Omental fat pad (tissue), 4 donors: ENCODE measurements at places on chromosomes 6 and 20.

DNA sequence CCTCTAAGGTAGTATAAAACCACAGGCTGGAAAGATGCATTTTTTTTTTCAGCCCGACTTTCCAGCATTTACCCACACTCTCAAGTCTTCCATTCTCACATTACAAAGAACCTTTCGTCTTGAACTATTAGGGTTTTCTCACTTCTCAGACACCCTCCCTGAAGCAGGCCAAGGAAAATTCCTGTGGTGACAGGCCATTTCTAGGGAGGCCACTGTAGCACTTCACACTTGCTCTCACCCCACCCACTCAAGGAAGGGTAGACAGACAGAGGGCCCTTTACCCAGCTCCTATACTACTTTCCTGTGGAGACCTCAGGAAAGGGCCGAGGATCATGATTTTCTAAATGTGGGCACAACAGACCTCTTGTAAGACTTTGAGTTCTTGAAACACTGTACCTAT, 27.7 kb downstream of the KCNS1 start:
- no peak for DNase-seq

DNA sequence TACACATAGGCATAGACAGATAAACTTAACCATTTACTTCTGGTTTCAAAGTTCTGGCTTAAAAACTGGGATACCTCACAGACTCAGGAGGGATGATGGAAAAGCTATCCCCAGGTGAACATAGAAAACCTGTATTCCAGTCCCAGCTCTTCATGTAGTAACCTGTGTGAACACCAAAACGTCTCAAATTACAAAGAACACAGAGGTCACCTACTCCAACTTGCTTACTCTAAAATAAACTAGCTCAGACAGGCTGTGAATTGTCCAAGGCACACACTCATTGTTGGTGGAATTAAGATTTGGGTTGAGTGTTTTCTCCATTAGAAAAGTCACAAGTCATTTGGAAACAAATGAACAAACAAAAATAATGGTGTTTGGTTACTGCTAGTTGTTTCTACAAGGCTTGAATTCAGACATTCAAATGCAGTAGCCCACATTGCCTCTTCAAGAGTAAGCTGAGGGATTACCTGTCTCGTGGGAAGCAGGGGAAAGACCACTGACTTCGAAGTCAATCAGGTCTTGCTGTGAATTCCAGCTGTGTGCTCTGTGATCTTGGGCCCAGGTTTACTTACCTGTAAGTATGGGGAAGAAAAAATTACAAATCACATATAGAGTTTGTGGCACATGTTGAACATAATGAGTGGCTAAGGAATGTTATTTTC, 48.2 kb upstream of the LRRC1 start:
- no peak for DNase-seq

DNA sequence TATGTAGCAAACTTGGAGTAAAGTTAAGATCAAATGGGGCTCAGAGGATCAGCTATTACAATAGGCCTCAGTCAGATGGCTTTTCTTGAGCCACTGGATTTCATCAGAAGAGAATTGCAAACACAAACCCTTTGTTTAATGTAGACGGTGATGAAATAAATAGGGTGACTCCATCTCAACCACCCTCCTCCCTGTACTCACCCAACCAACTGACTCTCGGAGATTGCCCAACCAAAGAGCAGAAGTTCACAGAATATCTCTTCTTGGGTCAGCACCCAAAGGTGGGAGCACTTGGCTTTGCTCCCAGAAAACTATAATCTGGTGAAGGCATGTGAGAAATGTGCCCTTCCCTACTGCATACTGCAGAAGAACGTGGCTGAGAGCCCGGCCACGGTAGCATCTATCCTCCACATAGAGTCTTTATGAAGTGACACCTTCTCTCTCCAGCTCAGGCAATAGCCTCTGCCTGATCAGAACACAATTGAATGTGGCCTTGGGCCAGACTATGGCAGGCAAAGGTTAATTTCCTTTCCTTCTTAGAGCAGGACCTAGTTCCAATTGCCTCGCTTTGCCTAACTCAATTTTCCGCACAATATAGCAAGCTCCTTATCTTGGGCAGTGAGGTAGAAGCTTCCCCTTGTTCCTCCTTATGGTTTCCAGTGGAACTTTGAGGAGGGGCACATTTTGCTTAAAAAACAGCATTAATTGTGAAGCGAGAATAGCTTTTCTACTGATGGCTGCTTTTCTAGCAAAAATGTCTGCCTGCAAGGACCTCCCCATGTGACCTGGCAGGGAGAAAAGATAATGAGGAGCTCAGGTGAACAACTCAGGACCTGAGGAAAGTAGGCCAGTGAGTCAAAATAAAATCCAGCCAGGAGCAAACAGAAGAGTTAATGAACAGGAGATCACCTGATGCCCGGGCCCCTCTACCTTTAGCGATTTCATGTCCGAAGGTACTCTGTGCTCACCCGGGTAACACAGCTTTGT, 79.4 kb downstream of the GFOD1 start:
- no peak for DNase-seq

DNA sequence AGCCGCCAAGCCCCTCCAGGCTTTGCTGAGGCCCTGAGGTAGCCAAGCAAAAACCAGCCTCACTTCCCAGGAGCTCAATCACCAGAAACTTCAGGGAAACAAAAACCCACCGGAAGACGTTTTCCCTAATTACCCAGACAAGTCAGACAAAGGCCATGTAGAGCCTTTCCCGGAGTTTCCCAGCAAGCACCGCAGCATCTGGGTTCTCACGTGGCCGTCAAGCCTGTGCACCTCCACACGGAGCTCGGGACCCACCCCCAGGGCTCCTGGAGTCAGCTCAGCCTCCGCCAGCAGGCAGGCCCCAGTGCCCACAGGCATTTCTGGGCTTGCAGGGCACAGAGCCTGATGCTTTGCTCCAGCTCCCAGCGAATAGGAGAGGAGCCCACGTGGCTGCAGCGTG, 10.1 kb upstream of the MRGBP start:
- no peak for DNase-seq
